ENCODE measurements at places on chromosomes 11 and 22.

GRCh38 chr11:85758480-85759039 is 52.4 kb downstream of the SYTL2 start:
- DNase-seq, result peak; percentile 28

DNA sequence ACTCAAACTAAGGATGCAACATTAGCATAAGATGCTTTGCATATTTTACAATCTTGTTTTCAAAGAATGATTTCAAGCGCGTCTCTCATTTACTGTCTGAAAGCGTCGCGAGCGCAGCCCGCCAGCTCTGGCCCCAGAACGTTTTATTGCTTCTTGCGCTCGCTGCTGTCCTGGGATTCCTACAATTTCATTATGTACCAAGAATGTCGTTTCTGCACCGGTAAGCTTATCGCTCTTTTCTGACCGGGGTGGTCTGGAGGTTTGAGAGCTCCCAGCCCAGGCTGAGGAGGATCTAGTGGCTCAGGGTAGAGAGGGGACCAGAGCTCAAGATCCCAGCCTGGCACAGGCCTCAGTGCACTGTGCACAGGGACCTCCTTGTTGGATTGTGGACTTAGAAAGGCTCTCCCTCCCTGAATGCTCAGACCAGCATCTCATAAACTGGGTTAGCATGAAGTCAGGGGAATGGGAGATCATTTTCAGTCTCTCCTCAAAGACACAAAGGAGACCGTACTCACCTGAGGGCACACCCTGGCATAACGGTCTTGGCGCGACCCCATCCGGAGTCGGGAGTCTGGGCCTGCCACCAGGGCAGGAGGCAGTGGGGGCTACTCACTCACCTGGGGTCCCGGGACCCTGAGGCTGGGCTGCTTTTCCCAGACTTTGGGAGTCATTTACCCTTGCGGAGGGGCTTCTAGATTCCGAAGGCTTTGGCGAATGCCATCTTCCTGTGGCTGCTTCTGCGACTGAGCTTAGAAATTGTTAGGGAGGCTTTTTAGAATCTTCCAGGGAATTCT is 817.4 kb downstream of the BRD1 start:
- no peak for DNase-seq

DNA sequence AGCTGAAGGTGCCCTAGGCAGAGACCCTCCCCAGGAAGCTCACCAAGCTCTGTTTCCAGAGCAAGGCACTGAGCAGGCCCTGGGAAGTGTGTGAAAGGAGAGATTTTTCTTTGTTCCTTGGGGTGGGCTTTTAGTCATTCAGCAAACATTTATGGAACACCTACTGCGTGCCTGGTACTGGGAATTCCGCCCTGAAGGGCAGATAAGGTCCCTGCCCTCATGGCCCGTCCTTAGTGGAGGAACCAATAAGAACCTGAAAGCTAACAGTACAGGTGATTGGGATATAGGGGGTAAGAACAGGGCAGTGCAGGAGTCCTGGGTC is 3.9 kb downstream of the TMEM134 start:
- no peak for DNase-seq

DNA sequence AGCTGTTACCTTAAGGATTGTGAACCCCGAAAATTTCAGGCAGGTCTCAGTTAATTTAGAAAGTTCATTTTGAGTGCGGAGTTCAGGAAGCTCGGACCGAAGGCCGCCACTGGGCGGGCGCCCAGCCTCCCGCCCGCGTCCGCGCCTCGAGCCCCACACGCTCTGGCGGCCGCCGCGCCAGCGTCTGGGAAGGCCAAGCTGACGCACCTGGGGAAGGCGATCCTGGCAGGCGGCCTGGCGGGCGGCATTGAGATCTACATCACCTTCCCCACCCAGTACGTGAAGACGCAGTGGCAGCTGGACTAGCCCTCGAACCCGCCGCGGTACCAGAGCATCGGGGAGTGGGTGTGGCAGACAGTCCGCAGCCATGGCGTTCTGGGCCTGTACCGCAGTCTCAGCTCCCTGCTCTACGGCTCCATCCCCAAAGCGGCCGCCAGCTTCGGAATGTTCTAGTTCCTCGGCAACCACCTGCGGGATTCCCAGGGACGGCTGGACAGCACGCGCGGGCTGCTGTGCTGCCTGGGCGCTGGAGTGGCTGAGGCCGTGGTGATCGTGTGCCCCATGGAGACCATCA is 79.5 kb downstream of the CCDC83 start:
- no peak for DNase-seq

DNA sequence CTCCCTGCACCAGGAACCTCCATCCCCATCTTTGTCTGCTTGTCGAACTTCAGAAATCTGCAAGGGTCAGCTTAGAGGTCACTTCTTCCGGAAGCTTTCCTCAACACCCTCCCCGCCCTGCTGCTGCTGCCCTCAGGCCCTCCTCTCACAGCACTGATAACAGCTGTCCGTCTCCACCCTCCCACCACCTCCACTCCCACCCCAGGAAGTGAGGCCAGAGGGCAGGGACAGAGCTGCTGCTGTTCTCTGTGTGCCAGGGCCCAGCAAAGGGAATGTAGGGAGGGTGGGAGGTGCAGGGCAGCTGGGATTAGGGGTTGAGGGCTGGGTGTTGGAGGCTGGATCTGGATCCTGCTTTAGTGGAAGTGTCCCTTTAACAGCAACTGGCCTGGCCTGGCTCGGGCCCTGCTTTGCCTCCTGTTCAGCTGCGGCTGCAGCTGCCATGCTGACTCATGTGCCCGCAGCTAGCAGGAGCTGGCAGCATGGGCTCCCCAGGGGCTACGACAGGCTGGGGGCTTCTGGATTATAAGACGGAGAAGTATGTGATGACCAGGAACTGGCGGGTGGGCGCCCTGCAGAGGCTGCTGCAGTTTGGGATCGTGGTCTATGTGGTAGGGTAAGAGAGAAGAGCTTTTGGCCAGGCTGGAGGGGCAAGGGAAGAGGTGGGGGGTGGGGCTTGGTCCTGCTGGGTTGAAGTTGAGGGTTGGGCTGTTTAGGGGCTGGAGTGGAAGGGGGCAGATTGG is at the start of gene P2RX6:
P2RX6 (plus strand) TSS at position 440 of the 740 bp plus-strand sequence; CDS start at position 450, 10 bp downstream.
- DNase-seq, result no peak

DNA sequence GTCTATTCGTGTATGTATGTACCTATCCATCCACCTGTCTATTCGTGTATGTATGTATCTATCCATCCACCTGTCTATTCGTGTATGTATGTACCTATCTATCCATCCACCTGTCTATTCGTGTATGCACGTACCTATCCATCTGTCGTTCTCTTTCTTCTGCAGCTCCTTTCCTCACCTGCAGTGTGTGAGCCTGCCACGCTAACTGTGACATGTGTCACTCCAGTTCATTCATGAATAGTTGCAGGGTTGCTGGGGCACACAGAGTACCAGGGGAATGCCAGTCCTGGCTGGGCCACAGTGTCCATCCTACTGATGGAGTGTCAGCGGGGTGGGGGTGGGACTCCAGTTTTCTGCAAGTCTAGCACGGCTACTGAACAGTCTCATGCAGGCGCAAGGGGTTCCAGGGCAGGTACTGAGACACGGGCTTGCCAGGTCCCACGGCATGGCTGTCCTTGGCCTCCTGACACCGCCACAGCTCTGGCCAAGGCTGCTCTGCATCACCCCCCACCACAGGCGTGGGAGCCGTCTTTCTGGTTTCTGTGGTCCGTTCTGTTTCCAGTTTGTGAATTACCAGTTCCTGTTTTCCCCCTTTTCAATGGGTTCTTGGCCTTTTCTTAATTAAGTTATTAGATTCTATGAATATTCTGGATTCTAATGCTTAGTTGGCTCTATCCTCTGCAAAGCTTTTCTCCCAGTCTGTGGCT is 88.8 kb upstream of the CLDN5 start:
- DNase-seq, result no peak
